ENCODE measurements at places on chromosomes 12 and 14.

DNA sequence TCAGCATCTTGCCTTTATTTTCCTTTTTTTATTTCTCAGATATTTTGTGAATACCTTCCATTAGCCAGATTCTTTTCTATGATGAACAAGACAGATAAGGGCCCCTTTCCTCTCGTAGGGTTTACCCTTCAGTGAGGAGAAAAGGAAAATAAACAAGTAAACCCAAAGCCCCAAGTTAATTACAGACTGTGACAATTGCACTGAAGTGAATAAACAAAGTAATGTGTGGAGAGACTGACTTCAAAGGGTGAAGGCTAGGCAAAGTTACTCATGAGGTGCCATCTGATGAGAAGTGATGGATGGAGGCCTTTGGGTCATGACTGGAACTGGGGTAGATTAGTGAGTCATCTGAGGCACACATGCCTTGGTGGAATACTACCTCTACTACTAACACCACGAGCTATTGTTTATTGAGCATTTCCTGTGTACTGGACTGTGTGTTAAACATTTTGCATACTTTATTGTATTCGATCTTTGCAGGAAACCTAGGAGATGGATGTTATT is 143.4 kb upstream of the PRICKLE1 start:
- no peak for DNase-seq

DNA sequence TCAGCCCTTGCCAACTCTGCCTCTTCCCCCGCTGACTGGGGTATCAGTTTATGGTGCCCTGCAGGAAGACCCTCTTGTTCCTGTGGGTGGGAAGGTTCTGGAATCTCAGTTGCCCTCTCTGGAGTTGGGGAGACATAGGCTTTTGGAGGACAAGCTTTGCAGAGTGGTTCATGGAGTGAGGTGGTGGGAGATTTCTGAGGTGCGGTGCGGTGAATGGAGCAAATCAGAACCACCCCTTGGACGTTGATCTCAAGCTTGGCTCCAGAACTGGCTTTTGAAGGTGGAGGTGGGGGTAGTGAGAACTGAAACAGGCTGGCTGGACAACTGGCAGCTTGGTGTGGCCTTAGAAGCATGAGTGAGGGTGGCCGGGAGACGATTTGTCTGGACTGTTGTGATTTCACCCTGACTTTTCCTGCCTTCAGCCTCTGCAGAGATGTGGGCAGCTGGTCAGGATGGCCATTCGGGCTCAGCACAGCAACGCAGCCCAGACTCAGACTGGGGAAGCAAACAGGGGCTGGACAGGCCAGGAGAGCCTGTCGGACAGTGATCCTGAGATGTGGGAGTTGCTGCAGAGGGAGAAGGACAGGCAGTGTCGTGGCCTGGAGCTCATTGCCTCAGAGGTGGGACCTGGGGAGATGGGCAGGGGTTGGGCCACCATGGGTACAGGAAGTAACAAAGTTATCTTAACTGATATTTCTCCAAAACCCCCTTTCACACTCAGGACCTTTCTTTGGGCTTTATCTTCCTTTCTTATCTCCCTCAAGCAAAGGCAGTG is 1.1 kb downstream of the SHMT2 start:
- no peak for DNase-seq

DNA sequence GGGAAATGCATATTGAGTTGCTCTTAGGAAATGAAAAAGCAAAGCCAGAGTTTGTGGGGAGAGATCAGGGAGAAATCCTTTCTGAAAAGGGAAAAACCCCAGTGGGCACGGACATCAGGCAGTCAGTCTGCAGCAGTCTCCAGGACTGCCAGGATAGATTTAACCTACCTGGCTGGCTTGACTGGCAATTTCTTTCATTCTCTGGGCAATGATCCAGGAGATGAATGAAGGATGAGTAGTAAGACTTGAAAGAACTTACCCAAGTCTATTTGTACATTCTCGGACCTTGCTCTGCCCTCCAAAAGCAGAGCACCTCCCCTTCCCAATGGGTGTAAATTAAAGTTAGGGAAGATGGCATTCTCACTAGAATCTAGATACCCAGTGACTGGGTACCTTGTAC is 42.9 kb downstream of the CMAS start:
- DNase-seq, result no peak

DNA sequence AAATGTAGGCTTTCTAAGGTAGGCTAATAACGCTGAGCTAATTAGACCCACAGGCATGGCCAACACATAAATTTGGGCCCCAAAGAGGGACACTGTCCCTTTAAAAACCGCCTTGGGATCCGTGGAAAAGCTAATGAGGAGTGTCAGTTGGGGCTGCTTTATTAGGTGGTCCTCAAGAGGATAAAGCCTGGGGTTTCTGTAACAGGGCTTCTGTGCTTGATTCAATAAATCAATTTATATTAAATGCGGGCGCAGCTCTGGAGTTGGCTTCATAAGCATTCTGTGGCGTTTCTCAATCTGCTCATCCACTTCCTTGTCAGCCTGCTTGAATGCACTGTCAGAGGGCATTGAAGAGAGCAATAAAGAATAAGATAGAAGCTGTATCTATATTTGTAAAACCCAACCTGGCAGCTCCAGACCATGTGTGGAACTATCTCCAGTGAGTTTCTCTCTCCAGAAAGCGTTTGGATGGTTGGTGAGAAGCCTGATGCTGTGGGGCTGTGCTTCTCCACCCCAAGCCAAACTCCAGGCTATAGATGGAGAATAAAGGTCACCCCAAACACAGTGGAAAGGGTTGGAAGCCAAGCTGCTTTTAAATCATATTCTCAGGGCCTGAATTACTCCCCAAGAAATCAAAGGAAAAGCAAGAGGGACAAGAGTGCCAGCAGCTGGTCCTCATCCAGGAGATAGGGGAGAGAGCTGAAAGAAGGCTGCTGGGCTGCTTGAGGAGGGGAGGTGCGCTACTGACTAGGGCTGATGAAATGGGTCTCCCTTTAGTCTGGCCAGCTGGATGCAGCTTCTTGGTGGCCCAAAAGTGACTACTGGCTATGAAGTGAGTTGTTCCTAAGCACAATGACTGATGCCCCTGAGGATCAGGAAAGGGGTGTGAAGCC is 222.0 kb downstream of the PPM1H start:
- no peak for DNase-seq

DNA sequence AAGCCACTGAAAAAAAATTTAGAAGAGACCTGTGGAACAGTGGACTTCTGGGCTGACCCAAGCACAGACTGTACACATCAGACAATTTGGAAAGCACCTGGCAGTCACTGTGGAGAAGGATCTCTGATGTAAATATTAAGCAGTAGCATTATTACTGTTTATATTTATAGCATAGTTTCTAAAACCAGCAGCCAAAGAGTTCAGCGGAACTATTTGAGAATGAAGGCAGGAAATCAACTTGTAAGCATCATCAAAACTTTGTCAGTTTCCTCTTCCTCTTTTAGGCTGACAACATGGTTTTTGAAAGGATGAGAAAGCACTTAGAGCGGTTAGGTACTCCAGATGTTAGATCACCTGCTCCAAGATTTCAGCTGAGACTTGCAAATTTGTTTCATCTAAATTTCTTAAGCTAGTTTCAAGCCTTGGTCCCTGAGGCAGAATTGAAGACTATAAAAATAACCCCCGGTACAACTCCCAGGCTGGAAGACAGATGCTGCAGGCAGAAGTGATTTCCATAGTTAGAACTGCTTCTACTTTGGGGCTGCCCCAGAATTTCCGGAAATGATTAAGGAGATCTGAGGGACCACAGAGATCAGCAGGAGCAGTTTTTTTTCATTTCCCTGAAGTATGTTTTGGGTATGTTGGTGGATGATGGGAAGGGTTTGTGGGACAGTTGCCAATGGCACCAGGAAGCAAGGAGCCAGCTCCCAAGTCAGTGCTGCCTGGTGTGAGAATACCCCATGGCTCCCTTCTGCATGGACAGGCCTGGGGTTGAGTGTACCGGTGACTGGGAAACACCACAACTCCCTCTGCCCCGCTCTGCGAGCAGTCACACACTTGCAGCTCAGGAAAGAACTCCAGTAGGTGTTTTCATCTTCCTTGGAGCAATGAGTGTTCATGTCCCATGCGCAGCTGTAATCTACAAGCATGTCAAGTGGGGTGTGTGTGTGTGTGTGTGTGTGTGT is 354.5 kb downstream of the NUAK1 start:
- DNase-seq, result no peak

All from NCI-H1694 (cell line).